T1000 (cell line): ENCODE measurements at places on chromosomes 11 and 22.

DNA sequence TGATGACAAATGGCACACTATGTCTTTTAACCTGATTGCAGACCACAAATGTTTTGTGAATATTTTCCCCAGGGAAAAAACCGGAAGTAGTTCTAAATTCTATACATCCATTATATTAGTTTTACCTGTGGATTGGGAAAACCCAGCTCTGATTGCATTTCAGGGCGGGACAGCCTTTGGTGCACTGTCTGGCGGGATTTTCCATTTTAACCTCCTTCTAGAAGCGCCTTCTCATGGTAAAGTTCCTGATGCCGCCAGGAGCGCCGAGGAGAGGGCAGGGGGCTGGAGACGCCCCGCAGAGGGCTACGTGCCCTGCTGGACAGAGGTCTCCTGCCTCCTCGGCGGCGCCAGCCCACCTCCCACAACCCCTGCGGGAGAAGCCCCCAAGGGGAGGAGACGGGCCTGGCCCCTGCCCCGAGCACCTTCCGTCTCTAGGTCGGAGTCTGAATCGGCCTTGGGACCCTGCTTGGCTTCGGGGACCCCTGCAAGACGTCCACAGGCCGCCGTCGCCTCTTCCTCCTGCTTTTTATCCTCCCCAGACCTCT, 1.2 kb upstream of the P2RX6 start:
- DNase-seq, result peak; percentile 45

DNA sequence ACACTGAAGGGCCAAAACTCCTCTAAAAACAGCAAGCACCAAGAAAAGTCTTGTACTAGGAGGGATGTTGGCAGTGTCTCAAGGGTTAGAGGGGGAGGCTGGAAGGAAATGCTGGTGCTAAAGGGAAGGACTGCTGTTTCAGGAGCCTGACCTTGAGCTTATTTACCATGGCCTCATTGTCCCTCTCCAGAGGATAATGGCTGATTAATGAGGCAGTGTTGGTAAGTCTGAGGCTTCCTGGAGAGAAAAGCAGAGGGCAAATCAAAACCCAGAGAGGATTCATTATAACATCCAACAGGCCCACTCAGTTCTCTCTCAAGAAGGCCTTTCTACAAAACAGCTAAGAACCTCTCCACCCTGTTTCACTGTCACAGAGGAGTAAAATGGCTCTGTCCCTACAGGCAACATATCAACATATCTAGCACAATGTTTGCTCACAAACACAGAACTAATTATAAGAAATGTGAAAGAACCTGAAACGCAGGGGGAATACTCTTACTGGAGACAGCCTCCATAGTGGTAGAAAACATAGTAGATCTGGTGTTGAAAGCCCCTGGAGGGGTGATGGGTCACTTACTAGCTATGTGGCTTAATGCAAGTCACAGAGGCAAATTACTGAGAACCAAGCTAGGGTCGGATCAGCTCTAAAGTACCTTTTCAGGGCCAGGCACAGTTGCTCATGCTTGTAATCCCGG, 31.4 kb downstream of the NUMA1 start:
- DNase-seq, result no peak

DNA sequence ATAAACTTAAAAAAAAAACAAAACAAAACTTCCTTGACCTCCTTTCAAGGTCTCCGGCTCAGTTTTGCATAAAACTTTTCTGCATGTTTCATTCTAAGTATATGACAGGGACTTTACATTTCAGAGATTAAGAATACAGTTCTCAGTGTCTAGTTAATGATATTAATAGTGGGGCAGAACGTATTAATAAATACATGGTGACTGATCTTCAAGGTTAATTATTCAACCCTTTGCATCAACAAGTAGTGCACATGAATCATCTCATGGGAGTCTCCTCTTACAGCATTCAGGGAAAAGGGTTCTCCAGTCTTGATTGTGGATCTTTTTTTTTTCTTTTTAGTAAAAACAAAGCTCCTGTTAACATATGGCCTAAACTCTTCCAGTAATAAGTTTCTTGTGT, 146.8 kb downstream of the KIRREL3 start:
- no peak for DNase-seq

DNA sequence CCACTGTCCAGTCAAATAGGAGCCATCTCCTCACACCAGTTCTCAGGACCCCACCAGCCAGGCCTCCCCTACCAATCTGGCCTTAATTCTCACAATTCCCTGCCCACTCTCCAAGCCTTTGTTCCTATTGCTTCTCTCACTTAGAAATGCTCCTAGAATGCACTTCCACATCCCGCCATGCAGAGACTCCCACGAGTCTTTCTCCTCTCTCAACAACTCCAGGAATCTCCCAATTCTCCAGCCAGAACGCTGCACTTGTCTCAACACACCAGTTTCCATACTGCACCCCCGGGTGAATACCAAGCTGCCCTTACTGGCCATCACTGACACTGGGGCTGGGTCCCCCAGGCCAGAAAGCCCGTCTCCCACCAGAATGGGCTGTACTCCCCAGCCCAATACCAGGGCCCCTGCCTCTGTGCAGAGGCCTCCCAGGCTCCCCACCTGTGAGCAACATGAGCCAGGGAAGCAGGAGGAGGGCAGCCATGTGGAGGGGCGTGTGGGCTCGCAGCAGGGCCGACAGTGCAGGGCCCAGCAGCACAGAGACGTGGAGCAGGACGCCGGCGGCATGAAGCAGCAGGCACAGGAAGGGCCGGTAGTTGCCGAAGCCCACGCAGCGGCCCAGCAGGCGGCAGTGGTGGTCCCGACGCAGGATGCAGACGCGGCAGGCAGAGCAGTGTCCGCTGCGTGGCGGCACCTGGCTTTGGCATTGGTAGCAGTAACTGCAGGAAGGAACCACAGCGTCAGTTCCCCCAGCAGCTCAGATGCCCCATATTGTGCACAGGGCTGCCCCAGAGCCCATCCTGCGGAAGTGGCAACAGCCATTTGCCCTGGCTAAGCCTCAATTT, 2.4 kb downstream of the ZDHHC24 start:
- DNase-seq, result no peak

DNA sequence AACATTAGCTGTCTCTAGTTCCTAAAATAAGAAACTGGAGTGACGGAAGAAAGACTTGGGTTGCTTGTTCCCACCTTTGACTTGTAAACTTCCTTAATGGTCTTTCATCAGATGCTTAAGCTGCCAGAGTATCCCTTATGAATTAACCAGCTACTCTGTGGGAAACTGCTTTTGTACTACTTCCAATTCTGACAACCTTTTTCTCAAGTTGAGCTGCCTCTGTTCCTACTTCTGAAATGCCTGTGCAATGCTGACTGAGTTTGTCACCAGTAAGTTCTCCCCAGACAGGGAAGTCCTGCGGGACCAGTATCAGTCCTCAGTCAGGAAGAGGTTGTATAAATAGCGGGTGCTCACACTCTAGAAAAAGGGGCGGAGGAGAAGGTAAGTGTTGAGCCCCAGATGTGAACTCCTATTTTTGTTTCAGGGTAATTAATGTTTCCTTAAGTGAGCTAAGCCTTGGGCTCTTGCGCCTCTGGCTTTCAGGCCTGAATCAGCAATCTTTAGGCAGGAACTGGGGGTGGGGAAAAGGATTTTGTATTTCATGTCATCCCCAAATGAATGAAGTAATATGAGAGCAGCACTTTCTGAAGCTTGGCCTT, 67.2 kb downstream of the CECR2 start:
- no peak for DNase-seq

DNA sequence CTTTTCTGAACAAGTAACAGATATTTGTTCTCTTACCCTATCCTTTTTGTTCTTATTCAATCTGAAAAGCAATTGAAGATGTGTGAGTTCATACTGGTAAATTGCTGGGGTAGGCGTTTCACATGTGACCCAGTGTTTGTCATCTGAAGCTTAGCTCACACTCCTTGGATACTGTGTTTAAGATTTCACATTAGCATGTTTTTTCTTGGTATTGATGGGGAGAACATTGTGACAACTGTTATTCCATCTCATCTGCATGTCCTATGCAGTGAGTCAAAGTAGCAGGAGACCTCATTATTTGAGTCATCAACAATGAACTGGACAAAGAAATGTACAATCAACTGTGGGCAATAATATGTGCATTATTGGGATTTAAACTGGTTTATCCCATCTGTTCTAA, 691.6 kb upstream of the ANO5 start:
- no peak for DNase-seq

GRCh38 chr11:95991101-95991500, 67.2 kb upstream of the MTMR2 start:
- DNase-seq, result no peak

DNA sequence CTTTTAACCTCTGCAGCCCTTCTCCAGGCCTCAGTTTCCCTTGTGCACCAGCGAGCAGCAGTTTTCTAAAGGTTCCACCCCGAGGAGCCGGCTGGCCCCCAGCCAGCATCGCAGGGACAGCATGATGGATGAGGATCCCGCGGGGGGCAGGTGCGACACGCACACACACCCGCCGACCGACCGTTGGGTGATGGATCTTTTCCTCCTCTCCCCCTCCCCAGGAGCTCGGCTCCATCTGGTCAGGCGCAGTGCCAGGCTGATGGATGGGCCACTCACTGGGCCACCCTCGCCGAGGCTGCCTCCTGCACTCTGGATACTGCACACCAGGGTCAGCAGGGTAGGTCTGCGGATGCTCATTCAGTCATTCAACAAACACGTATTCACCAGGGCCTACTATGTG, 12.8 kb upstream of the CABP7 start:
- no peak for DNase-seq

- no peak for DNase-seq
Measured at GRCh38 chr11:133133050-133133449, 399.3 kb downstream of the OPCML start.

DNA sequence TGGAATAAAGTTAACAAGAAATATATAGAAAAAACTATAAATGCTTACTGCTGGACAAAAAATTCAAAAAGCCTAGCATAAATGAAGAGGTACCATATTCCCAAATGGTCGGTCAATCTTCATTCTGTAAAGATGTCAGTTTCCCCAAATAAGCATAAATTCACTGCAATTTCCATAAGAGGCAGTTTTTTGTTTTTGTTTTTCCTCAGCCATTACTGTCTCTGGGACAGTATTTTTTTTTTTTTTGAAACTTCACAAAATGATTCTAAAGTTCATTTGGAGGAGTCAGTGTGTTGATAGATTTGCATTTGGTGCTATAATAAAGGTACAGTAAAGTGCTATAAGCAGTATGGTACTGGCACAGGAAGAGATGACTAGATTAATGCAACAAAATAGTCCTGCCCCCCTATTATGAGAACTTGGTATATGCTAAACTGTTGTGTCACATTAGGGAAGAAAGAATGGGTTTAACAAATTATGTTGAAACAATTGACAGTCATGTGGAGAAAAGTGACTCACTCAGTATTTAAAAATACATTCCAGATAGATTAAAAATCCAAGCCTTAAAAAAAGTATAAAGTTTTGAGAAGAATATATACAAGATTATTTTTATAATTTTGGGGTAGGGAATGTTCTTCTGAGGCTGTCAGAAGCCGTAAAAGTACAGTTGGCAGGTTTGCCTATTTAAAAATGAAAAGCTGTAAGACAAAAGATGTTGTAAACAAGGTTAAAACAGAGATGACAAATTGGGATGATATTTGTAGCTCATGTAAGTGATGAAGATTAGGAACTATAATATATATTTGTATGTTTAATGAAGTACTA, 2.6 kb upstream of the FTH1 start:
- no peak for DNase-seq

GRCh38 chr11:132072044-132072857, 701.8 kb downstream of the NTM start:
- peak; percentile 51 for DNase-seq

DNA sequence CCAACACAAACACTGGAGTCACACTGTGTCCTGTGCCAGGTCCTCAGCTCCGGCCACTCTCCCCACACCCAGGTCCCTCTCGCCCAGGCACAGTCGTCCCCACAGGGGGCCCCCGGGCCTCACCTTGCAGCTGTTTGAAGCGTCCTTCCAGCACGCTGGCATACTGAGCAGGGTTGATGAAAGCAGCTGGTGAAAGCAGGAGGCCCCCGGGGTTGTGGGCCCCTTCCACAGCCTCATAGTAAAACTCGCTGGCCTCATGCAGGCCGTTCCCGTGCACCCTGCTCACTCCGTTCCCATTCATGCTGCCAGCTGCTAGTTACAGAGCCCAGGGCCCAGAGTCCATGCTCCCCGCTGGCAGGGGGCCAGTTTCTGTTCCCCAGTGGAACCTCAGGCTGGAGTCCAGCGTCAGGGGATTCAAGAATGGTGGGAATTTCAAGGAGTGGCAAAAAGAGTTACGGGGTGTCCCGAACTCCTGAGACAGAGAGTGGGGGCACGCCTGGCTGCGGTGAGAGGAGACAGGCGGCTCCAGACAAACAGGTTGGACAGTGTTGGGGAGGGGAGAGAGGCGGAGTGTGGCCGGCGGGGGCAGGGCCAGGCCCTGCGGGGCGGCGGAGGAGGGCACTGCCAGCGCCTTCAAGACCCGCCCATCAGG, 10.6 kb downstream of the SPTBN2 start:
- DNase-seq, result no peak

- peak; percentile 29 for DNase-seq
Measured at GRCh38 chr22:24423519-24424000, 3.8 kb upstream of the ADORA2A start.

GRCh38 chr11:33847251-33847650, 44.6 kb downstream of the LMO2 start:
- no peak for DNase-seq

DNA sequence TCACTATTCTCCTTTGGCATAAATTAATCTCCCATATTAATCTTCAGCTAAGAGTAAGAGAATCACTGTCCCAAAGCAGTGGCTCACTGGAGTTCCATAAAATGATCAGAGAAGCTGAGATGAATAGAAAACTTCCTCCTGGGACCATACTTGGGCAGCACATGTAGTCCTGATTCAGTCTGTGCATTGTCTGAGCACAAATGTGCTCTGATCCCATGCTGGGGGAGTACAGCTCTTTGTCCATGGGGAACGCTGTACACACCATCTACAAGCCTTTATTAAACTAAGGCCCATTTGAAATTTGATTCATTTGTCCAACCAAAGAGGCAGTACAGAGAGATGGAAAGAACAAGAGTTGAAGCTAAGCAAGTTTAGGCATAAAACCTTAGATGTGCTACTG, 147.4 kb upstream of the PGR start:
- no peak for DNase-seq

DNA sequence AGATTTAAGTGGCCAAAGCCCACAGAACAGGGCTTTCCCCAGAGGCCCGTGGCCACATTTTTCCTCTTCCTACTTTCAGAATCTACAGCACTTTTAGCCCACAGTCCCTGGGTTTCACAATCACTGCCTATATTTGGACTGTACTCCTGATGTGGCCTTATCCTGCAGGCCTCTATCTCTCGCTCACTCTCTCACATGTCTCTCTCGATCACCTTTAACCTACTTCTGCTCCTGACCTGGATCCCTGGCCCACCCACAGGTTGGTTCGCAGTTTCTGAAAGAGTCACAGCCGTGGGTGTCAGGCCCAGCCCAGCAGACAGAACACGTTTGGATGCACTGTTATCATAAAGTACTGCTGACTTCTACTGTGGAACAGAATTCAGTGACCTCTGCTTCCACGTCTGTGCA, 55.5 kb downstream of the LARGE1 start:
- no peak for DNase-seq

DNA sequence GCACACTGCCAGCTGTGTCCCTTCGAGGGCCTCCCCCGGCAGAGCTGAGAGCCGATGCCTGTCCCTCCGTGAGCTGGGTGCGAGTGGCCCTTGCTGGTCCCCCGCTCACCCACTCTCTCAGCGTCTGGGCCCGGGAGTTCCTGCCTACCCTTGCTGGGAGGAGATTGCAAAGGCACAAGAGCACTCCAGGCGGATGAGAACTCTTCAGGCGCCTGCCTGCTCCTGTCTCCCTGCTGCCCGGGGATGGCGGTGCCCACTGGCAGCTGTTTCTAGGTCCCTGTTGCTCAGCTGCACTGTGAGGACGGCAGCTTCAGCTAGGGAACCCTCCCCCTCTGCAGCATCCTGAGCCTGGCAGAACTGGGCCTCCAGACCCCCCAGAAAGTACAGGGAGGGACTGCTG, 61.1 kb downstream of the FLRT1 start:
- DNase-seq, result no peak

GRCh38 chr11:134578807-134579723, 167.0 kb upstream of the B3GAT1 start:
- no peak for DNase-seq
